ENCODE measurements at places on chromosomes 13 and 19.
A peak's percentile ranks its signal among the peaks of the same experiment; 100 is the strongest.

DNA sequence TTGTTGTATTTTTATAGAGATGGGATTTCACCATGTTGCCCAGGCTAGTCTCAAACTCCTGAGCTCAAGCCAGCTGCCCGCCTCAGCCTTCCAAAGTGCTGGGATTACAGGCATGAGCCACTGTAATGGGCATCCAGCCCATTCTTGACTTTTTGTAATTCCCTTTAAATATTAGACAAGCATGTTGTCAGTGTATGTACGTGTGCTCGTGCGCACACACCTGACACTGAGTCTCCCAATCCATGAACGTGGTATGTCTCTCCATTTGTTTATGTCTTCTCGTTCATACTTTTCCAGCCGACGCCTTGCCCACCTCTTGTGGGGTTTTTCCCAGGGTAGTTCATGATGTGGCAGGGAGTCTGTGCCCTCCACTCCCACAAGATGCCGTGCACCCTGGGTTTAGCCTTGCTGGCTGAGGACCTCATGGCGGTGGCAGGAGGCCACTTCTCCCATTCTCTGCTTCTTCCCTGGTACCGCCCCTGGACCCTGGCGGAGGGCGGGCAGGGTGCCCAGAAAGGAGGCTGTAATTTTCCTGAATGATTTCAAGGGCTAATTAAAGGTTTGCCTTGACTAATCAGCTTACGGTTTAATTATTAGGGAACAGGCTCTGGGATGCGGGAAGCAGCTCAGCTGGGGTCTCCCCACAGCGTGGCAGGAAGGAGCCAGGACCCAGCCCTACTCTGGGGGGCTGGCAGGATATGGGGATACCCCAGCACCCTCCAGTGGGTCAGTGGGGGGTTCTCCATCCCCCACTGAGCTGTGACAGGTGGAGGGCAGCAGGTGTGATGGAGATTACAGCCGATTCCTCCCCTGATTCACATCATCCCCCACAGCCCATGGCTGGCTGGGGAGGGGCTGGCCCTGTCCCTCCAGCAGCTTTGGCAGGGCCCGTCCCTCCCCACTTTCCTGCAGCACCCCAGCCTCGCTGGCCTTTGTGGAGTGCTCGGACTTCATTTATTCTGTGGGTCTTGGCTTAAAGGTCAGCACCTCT, 12.9 kb downstream of the PAK4 start:
- no peak for DNase-seq

GRCh38 chr13:31755803-31756212, 16.5 kb downstream of the RXFP2 start:
- no peak for DNase-seq

- DNase-seq = no peak
Measured at GRCh38 chr13:29292045-29292444, 303.4 kb downstream of the SLC7A1 start.

DNA sequence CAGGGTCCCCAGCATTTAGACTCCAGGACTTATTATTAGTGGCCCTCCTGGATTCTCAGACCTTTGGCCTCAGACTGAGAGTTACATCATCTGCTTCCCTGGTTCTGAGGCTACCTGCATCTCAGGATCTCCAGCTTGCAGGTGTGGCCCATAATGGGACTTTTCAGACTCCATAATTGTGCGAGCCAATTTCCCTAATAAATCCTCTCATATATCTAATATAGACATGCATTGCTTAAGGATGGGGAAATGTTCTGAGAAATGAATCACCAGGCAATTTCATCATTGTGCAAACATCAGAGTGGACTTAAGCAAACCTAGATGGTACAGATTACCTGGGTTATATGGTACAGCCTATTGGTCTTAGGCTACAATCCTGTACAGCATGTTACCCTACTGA, 116.5 kb upstream of the FBXL3 start:
- DNase-seq = no peak

DNA sequence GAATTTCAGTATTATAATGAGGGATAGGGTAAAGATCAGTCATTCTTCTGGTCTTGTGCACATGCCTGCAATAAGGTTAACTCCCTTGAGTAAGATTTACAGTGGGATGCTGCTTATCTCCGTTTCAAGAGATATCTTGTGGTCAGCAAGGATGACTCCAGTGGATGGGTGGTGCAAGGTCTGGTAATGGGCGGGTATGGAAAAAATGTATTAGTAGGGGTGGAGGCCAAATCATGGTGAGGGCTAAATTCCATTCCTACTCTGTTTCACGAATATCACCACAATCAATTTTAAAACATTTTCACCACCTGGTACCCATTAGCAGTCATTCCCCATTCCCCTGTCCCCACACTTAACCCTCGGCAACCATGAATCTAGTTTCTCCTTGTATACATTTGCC, 40.6 kb downstream of the CCDC122 start:
- no peak for DNase-seq

DNA sequence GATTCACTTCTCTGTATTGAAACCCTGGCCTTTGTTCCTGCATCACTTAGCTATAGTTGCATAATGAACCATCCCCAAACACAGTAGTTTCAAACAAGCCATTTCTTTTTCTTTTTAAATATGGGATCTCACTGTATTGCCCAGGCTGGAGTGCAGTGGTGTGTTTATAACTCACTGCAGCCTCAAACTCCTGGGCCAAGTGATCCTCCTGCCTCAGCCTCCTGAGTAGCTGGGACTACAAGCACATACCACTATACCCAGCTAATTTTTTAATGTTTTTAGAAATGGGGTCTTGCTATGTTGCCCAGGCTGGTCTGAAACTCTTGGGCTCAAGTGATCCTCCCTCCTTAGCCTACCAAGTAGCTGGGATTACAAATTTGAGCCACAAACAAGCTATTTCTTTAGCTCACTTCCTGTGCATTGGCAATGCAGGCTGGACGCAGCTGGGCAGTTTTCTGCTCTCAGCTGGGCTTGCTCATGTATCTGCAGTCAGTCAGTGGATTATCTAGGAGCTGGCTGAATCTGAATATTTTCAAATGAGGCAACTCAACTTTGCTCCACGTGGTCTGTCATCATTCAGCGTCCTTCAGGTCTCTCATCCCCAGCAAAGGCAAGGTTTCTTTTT, 49.5 kb upstream of the SIN3B start:
- no peak for DNase-seq

GRCh38 chr19:10052602-10053360, 33.3 kb upstream of the SHFL start:
- DNase-seq = no peak

GRCh38 chr13:62627226-62627625, 1211.6 kb upstream of the PCDH20 start:
- DNase-seq = no peak

GRCh38 chr13:82002710-82003109, 1661.8 kb upstream of the SPRY2 start:
- DNase-seq = no peak

- no peak for DNase-seq
Measured at GRCh38 chr19:58304748-58305064, 471 bp upstream of the ERVK3-1 start.

- no peak for DNase-seq
Measured at GRCh38 chr13:71869274-71869673, 2.3 kb upstream of the DACH1 start.

- DNase-seq = peak; percentile 73
Measured at GRCh38 chr19:18002347-18002850, 5.6 kb upstream of the ARRDC2 start.

GRCh38 chr13:44147233-44147632, 226.4 kb upstream of the SERP2 start:
- DNase-seq = no peak
